OCI-LY7 (cell line): ENCODE measurements at places on chromosomes 7 and 10.
A peak's percentile ranks its signal among the peaks of the same experiment; 100 is the strongest.

DNA sequence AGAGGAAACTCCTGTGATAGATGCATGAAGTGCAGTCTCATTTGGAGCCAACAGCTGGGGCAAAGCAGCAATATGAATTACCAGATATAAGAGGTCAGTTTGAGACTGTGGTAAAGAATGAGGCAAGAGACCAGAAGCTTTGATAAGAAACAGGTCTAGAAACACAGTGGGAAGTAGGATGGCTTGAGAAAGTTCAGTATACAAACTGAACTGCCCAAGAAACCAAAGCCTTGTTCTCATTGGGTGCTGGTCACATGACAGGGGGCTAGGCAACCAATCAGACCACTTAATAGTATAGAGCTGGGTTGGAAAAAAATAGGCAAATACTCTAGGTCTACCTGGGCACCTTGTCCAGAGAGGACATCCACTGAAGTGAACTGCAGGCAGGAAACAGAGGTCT, 46.2 kb upstream of the PLCE1 start:
- no peak for DNase-seq

- no peak for DNase-seq
Observed at GRCh38 chr10:49602380-49603023, 7.6 kb upstream of the SLC18A3 start.

GRCh38 chr7:22255834-22256233, 101.1 kb downstream of the RAPGEF5 start:
- DNase-seq: no peak

DNA sequence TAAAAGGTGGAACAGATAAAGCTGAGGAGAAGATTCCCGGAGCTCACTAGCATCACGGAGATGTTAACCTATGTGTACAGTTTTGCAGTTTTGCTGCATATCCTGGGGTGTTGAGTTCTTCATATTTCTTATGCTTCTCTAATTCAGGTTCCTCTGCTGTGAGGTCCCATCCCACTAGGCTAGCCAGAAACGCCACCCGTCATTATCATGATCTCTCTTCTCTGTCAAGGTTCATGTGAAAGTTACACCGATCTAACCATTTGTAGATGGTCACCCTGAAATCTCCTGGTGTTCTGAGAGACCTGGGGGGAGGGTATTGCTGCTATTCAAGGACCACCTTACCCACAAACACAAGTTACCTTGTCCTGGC, 136.3 kb downstream of the CCDC71L start:
- no peak for DNase-seq

DNA sequence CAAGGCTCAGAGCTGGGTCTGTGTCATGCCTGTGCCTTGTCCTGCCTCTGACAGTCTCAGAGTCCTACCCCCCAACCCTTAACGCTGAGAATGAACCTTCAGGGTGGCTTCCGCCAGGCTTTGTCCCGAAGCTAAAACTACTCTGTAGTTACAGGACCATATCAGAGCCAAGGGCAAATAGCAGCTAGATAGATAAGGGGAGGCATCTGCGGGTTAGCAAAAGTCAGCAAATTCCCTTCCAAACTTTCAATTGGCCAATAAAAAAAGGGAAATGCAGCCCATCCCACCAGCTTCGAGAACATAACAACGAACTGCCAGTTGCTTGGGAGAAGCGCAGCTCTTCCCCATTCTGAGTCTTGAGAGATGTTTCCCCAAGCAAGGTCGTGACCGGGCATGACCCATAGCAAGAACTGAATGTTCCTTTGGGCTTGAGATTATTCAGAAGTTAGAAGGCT, 17.7 kb downstream of the CCL24 start:
- no peak for DNase-seq

GRCh38 chr7:95693551-95694333, 78.6 kb upstream of the DYNC1I1 start:
- no peak for DNase-seq

- DNase-seq: no peak
Observed at GRCh38 chr7:124009321-124009720, 23.5 kb downstream of the TMEM229A start.

DNA sequence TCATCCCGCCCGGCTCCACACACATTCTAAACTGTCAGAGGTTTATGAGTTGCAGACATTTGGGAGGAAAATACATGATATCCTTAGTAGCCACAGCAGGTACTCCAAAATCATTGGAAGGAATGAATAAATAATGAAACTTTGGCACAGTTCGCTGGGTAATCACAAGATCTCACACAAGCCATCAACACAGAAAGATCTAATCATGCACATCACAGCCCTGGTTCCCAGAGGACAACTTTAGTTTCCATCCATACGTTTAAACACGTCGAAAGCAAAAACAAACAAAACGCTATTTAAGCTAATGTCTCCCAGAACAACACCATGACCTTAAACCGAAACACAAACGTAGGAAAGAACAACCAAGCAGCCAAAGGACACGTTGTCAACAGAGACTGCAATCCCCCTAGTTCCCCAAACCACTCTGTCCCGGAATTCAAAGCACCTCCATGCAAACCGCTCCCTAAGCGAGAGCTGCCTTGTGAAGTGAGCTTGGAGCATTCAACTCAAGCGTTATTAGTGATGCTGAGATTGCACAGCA, 12.3 kb downstream of the SVIL start:
- DNase-seq: no peak

DNA sequence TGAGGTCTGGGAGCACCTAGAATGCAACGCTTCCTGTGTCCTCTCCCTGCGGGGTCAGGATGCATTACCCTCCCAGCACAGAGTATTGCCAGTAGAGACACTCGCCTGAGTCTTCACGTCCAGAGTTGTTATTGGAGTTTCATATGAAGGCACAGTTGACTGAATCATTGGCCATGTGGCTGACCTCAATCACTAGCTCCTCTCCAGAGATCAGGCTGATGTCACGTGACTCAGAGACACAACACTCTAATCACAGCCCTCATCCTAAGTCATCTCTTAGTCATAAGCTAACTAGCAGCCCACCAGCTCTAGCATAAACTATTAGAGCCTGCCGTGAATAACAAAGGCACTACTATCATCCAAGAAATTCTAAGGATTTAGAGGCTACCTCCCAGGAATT, 107.8 kb downstream of the HECW1 start:
- no peak for DNase-seq

DNA sequence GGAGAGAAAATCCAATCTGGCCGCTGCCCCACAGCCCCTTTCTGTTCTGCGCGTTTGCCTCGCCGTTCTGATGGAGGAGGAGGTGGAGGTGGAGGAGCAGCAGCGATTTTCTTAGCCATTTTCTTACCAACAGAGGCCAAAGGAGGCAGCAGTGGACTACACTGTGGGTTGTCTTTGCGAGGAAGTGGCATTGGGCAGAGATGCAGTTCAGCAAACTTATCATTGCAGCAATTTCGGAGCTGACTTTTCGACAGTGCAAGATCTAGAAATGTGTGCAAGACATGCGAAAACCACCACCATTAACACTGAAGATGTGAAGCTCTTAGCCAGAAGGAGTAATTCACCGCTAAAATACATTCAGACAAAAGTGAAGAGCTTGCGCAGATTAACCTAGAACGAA, 1.9 kb upstream of the ARL4A start:
- DNase-seq: peak; percentile 7

- no peak for DNase-seq
Observed at GRCh38 chr10:44864051-44864450, 47.1 kb upstream of the TMEM72 start.
